Nasal cavity respiratory epithelium epithelial cell of viscerocranial mucosa (primary cell): ENCODE measurements at places on chromosomes 6 and 20. TPM values are rescaled to one million over a fixed set of nuclear protein-coding genes. Genes with fewer than 3 reads are reported as not detected.

The PLN gene
- not detected in 2 replicates for total RNA-seq

The TUBB1 gene
- not detected in 2 replicates for total RNA-seq

The OR2H2 gene
- not detected in 2 replicates for total RNA-seq

The NKAIN2 gene
- under 0.01 and 0.07 TPM in 2 replicates for total RNA-seq

The LST1 gene
- total RNA-seq, result not detected in 2 replicates

The C2 gene
- total RNA-seq, result 0.71 and 1.0 TPM in 2 replicates

The PTK6 gene
- total RNA-seq, result 35.2 and 51.9 TPM in 2 replicates

The TOX2 gene
- under 0.01 and 0.28 TPM in 2 replicates for total RNA-seq

The PREX1 gene
- total RNA-seq, result 0.14 and 0.34 TPM in 2 replicates

The TP53TG5 gene
- not detected in 2 replicates for total RNA-seq

The TMEM244 gene
- not detected in 2 replicates for total RNA-seq

The RIMS4 gene
- not detected in 2 replicates for total RNA-seq

The PNRC1 gene
- total RNA-seq, result 33.8 and 86.5 TPM in 2 replicates

The MPC1 gene
- total RNA-seq, result 21.8 and 35.9 TPM in 2 replicates

The ARG1 gene
- under 0.01 TPM in 1 of 2 replicates, not detected in the other for total RNA-seq

The ZBTB24 gene
- 8.2 and 11.2 TPM in 2 replicates for total RNA-seq

The IMPG1 gene
- total RNA-seq, result not detected in 2 replicates
